ENCODE measurements at places on chromosomes 2 and 18.

- no peak for DNase-seq
Observed at GRCh38 chr2:1804351-1804771, 60.0 kb upstream of the PXDN start.

GRCh38 chr2:85813982-85814801 is 60.4 kb downstream of the ATOH8 start:
- DNase-seq, result peak; percentile 65

DNA sequence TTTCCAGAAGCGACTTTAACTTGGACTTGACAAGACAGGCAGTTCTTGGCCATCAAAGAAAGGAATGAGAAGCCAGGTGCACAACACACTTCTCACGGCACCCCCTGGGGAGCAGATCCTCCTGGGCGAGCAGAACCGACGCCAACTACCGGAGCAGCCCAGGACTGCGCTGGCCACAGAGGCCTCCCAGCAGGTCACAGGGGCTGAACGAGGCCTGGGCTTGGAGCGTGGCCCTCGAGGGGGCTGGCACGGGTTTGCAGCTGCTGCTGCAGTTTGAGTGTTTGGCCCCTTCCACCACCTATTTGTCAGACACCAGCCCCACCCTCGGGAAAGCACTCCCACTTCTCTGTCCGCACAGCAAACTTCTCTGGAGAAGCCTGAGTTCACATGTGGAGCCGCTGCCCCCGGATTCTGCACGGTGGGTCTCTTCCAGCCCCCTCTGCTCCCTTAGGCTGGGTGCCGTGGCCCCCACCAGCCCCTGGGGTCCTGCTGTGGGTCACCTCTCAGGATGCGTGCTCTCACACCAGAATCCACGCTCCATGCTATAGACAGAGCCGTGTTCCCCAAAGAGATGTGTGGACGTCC is 306.7 kb upstream of the SALL3 start:
- DNase-seq, result no peak

GRCh38 chr2:19137433-19137832 is 221.0 kb downstream of the OSR1 start:
- DNase-seq, result no peak

GRCh38 chr2:30038419-30038818 is 108.4 kb upstream of the YPEL5 start:
- DNase-seq, result no peak
